ENCODE measurements at places on chromosomes 2 and 18. TPM values are rescaled to one million over a fixed set of nuclear protein-coding genes. Genes with fewer than 3 reads are reported as not detected.

MAP3K19 gene
- total RNA-seq: not detected

DNA sequence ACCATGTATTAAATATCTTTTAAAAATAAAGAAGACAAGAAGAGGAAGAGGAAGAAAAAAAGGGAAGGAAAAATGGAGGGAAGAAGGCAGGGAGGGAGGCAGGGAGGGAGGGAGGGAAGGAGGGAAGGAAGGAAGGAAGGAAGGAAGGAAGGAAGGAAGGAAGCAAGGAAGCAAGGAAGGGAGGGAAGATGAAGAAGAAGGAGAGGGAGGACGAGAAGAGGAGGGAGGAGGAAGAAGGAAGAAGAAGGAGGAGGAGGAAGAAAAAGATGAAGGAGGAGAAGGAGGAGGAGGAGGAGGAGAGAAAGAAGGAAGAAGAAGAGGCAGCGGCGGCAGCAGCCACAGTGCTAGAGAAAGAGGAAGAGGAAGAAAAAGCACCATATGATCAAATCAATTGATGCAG lies 189.6 kb downstream of the EXOC6B start:
- no peak for DNase-seq

- no peak for DNase-seq
Observed at GRCh38 chr18:7940379-7940778, 373.3 kb downstream of the PTPRM start.

ARHGAP15 gene
- 198 TPM for total RNA-seq

- DNase-seq: no peak
Observed at GRCh38 chr18:10121786-10122515, 208.1 kb downstream of the VAPA start.

GREB1L gene
- total RNA-seq: not detected

- DNase-seq: no peak
Observed at GRCh38 chr2:218773881-218774280, 8.1 kb upstream of the CYP27A1 start.

DNA sequence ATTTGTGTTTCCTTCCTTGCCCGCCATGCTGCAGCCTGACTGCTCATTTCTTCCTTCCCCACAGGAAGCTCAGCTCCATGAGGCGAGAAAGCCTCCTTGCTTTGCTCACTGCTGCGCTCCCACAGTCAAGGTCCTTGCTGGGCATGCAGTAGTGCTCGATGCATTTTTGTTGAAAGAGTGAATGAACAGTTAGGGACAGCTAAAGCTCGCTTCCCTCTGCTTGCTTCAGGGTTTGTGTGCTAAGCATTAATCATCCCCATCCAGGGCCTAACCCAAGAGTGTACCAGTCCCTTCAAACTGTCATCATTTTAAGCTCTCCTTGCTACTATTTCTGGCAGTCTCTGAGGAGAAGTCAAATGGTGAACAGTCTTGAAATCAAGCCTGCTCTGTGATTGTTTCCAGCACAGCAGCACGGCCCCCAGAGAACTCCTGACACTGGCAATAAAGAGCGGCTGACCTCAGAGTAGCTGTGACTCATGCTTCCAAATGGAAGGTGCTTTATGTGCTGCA lies 171.7 kb upstream of the SOX11 start:
- DNase-seq: no peak

FAM228A gene
- 0.27 TPM for total RNA-seq

GRCh38 chr2:27025861-27026851 lies 6.6 kb upstream of the TMEM214 start:
- no peak for DNase-seq

DNA sequence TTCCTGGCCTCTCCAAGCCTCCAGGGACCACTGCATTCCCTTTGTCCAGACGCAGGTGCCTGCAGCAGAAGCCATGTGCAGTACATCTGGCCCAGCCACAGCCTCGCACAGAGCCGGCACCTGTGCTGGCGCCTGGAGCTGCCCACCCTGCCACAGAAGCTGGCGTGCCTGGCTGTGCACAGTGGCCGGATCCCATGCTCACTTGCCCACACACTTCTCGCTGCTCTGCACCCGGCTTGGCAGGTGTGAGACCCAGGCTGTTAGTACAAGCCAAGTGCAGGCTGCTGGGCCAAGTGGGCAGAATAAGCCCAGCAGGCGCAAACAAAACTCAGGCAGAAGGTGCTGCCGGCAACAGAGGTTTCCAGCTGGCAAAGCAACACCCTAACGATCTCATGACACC lies 124.5 kb upstream of the CCDC150 start:
- DNase-seq: no peak

- no peak for DNase-seq
Observed at GRCh38 chr2:48719480-48720177, 35.9 kb downstream of the LHCGR start.

SERPINB3 gene
- not detected for total RNA-seq

- no peak for DNase-seq
Observed at GRCh38 chr2:230920167-230920566, 4.9 kb downstream of the GPR55 start.

CETN1 gene
- total RNA-seq: not detected

DNA sequence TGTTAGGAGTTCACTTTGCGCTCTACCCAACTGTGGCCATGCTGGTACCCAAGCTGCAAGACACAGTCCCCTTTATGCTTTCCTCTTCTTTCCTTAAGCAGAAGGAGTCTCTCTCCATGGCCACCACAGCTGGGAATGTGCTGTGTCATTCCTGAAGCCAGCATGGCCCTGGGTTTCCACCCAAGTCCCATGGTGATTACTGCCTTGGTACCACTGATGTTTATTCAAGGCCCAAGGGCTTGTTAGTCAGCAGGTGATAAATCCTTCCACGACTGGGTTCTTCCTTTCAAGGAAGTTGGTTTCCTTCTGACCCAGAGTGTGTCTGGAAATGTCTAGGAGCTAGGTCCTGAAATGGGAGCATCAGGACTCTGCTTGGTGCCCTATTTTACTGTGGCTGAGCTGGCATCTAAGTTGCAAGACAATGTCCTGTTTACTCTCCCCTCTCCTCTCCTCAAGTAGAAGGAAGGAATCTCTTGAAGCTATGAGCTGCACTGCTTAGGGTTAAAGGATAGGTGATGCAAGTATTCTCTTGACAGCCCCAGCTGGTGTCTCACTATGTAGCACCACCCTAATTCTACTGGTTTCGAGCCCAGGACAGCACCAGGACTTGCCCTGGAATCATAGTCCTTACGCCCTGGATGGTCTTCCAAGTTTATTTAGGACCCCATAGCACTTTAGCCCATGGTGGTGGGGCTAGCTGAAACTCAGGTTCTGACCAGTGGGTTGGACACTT lies 18.7 kb upstream of the NUP35 start:
- no peak for DNase-seq

GRCh38 chr2:36360063-36360462 lies 4.5 kb downstream of the CRIM1 start:
- DNase-seq: no peak

IL36RN gene
- not detected for total RNA-seq

- DNase-seq: no peak
Observed at GRCh38 chr18:77461062-77461688, 211.5 kb downstream of the GALR1 start.

DNA sequence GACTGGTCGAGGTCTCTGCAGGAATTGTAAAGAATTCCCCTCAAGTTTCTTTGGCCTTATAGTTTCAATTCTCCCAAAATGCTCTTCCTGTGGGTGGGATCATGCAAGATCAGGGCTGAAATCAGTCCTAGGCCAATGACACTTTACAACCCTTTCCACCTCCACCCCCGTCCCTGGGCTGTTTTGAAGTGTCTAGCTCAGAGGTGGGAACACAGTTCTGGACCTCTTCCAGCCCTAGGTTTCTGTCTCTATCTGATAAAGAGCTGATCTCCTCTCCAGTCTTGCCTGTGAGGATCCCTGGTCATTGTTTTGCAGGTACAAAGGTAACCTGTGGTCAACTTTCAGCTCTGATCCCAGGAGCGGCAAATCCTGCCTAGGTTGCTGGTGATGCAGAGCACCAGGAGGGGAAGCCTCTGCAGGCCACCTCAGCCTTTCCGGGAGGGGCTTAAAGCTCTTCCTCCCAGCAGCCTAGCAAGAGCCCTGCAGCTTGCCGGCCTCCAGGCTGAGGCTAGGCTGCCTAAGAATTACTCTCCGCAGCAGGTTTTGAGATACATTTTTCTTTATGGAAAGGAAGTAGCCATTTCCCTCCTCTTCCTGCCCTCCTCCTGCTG lies 69.8 kb upstream of the WIPF1 start:
- no peak for DNase-seq

GRCh38 chr18:36364911-36365624 lies 67.6 kb downstream of the FHOD3 start:
- no peak for DNase-seq

NR4A2 gene
- total RNA-seq: 33.8 TPM

ACMSD gene
- not detected for total RNA-seq

DNA sequence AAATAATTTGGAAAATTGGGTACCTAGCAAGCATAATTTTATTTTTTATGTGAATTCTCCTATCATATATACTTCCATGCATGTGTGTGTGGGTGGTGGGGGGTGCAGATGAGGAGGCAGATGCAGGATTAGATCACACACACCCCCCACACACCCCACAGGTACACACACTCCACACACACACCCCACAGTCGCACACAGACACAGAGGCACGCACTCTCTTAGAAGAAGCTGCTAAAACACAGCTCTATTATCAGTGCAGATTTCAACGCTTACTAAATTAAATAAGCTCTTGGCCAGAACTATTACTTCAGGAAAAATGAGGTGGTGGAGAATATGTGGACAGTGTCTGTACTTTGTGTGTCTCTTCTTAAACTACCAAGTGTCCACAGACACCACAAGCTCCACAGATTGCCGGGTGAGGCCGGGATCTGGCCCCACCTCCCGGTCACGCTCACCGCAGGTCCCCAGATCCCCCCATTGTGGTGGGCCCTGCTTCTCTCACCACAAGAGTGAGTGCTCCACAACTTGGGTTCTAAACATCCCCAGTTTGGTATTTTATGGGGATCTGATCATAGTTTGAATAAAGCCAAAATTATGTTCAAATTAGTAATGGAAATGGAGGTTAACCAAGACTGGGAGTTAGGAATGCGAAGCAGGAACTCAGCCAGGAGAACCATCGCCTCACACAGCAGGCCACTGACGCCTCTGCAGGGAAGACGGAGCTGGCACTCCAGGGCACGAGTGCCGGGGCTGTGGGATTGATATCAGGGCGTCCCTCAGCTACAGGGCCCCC lies 102.1 kb downstream of the PXDN start:
- DNase-seq: no peak

- no peak for DNase-seq
Observed at GRCh38 chr2:129490641-129491040, 488.8 kb upstream of the RAB6C start.

GRCh38 chr2:44388877-44389276 lies 27.1 kb downstream of the CAMKMT start:
- peak; percentile 6 for DNase-seq

GRCh38 chr18:23183411-23184150 lies 48.3 kb downstream of the CABLES1 start:
- no peak for DNase-seq

DNA sequence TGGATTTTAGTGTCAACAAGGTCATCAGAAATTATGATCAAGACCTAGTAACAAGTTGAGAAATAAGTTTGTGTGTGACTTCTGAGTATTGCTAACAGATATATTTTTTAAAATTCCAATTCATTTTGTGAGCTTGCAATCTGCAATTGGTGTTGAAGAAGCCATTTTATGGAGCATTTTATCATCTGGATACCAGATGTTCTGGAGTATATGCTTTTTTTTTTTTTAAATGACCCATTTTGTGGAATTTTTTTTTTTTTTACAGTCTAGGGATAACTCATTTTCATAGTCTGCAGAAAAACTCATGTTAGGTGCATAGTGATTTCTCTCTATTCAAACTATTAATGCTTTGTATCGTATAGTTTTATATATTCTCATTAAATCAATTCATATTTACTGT lies 12.6 kb downstream of the QPCT start:
- DNase-seq: no peak

- DNase-seq: no peak
Observed at GRCh38 chr2:66305718-66306117, 129.2 kb upstream of the MEIS1 start.

DNA sequence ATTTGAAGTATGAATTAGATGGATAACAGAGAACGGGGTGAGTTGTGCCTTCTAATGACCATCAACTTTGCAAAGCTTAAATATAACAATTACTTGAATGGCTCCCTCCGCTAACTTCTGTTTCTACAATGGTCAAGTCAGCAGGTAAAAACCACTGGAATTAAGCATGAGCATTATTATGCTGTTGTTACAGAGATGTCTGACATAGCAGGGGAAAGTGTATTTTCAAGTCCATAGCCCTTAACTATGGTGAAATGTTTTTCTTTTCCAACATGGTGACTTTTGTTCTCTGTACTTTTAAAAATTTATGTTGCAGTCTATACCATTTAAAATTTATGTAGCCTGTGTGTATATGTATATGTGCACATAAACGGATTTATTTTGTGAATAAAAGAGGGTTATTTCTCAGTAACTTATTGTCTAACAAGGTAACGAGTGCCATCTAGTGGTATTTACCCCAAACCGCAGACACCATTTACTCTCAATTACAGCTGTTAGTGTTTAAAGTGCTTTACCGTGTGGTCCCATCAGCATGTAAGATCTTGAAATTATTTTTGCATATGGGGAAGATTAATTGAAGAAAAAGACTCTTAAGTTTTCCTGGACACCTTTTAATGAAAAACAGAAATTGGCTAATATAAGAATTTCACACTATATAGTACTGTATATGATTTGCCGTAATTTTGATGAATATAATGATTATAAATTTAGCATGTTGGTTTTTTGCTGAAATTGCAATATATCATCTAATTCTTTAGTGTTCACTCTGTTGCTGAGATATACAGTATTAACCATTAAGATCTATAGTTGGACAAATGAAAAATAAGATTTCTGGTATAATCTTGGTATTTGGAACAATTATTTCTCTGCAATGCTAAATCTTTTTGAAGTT lies 78.2 kb downstream of the UBE2E3 start:
- DNase-seq: peak; percentile 63

MROH2A gene
- not detected for total RNA-seq

GRCh38 chr2:217466805-217467204 lies 536.0 kb downstream of the TNS1 start:
- no peak for DNase-seq

DNA sequence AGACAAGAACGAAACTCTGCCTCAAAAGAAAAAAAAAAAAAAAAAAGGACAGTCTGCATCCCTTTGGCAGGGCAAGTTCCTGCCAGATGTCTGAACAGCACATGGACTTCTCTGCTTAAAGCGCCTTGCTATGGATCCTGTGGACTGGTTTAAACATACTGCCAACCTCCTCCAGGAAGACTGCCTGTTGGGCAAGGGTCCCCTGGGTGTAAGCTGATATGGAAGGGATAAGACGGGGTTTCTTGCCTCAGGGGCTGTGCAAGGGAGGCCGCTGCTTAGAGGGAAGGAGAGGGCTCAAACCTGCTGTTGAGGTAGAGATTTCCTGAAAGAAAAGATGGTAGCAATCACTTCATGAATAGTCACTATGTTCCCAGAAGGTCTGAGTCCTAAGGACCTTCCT lies 22.2 kb downstream of the SKA1 start:
- DNase-seq: no peak

Measured in B cell (primary cell).